ENCODE measurements at places on chromosomes 12 and 14.

DNA sequence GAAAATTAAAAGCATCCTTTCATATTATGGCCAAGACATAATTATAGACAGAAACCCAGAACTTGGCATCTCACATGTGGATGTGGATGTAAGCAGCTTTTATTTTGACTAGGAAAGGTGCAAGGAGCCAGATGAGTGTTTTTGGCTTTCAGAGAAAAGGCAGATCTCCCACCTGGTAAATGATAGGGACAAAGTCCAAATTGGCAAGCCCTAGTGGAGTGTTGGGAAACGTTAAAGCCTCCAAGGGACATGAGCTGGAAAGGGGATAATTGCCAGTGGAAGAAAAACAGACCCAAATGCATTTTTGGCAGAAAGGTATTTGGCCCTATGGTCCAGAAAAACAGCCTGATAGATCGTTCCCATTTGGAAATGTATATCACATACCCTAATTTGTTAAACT, 60.1 kb downstream of the KLHL28 start:
- DNase-seq, result no peak

GRCh38 chr12:93379326-93379980, 1.7 kb downstream of the NUDT4 start:
- no peak for DNase-seq

GRCh38 chr14:61557262-61557661, 138.1 kb upstream of the HIF1A start:
- no peak for DNase-seq

DNA sequence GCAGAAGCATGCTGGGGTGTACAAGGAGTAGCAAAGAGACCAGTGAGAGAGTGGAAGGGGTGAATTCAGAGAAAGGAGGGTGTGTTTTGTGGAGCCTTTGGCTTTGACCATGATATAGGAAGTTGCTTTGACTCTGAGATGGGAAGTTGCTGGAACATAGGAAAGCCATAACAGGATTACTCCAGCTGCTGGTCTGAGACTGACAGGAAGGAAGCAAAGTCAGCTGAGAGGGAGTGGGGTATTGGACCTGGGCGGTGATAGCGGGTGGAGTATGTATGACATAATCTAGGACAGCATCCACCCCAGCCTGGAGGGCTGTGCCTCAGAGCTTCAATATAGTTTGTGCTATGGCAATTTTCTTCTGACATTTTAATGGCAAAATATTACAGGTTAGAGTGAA, 324.4 kb downstream of the PDZRN4 start:
- no peak for DNase-seq

DNA sequence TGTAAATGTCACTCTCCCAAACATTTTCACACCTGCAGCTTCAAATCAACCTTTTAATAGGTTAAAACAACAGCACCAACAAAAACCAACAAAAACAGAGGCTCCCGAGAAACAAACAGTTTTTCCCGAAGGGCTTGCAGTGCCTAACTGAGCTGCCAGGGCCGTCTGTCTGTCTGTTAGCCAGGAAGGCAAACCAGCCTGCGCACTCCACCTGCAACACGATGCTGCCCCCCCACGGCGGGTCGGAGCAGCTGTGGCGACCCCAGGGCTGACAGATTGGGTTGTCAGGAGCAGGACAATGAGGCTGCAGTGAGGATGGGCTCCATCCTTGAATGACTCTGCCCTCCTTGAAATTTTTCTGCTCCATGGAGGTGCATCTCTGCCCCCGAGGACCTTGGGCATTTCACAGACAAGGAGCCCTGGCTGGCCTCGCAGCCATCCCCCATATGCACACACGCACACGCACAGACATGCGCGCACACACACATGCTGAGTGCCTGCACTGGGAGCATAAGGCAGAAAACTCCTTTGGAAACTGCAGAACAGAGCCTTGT, 2.6 kb downstream of the RTL1 start:
- peak; percentile 52 for DNase-seq

DNA sequence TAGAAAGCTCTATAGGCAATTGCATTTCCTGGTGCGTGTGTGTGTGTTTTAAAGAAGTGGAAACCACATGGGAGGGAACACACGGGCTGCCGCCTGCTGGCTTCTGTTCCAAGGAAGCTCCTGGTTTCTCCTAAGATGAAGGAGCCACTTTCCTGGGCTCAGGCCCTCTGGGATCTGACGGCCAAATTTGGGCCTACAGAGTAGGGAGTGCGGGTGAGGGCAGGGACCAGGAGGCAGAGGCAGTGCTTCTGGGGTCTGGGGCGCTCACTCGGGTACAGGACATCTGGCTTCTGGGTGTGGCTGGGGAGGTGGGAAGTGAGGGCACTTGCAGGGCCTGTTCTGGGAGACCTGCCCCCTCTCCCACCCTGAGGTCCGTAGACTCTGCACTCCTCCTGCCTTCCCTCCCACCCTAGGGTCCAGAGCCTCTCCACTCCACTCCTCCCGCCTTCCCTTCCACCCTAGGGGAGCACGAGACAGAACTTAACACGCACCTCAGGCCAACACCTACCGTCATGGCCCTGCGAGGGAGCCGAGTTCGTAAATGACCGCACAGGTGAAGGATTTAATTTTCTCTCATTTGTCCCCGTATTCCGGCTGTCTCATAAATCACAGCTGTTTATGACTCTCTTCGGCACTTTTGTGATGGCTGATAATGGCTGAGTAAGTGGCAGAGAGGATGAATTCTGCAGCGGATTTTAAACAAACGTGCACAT, 127.7 kb downstream of the KIF26A start:
- DNase-seq, result no peak

GRCh38 chr12:67419810-67420209, 150.7 kb downstream of the CAND1 start:
- no peak for DNase-seq

DNA sequence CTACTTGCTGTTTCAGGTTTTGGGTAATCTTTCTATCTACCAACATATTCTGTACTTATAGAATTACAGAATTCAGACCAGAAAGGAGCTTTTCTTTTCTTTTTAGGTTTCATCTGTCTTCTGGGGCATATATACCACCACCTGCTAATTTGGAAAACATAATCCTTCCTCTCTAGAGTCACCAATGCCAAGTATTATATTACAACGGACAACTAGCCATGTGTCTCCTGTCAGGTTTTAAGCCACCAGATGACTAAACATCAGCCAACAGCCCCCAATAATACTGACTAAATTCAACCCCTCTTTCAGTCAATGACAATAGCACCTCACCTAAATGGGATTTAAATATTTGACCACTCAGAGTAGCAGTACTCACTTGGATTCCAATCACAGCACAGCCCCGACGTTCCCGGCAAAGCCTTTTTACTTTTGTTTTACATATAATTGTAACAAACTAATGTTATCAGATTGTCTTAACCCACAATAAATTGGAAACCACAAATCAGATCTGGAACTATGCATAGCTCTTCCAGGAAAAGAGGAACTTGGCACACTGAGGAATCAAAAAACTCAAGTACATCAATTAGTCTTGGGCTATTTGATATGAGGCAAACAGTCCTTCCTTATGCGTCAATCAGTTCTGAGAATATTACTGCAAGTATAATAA, 13.5 kb downstream of the SLC11A2 start:
- no peak for DNase-seq

DNA sequence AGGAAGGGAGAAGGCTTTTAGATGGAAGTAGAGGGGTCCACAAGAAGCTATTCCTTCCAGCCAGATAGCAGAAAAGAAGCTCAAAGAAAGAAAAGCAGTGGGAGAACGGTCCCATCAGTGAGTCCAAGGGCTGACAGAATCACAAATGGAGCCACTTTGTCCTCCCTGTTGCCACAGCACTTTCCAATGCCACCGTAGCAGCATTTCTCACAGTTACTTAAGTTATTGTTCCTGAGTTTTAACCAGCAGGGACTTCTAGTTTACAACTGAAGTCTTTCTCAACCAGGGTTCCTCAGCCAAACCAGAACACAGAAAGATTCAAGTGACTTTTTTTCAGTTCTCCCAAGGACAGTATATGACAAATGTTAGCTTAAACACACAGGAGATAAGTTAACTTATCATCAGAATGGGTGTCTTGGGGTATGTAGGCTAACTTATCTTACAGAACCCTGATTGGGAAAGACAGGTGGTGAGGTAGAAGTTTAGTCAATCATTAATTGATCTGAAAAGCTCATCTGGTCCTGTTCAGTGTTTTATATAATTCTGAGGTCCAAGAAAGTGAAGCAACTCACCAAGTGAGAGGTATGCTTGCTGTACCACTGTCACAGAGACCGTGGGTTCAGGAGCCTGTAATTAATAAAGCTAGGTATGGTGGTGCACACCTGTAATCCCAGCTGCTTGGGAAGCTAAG, 7.0 kb downstream of the GATC start:
- DNase-seq, result no peak

DNA sequence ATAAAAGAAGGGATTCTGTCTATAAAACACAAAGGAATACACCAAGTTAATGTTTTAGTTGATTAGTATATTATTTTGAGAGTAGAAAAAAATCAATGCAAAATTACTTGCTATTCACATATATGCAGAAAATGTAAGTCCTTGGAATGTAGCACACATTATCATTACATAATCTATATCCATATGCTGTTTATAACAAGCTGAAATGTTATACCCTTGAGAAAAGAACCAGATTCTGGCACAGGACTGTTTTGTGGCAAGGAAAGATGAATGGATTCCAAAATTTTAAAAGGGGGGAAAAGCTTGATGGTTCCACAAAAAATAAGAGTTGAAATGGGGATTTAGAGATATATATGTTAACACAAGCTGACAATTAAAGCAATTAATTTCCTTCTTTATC, 153.6 kb downstream of the MSRB3 start:
- no peak for DNase-seq

DNA sequence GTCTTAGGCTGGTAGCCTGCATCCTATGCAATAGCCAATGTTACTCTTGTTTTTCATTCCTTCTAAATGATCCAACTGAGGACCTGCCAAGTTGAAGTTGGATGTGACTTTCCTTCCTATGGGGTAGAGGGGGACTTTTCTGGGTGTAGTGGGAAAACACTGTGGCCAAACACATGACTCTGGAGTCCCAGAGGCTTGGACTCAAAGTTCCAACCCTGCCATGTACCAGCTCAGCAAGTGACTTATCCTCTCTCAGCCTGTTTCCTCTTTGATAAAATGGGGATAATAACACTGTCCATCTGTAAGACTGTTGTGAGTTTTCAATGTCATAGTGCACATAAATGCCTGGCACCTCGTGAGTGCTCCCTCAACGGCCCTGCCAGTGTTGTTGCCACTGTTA, 97.0 kb downstream of the ZFP36L1 start:
- no peak for DNase-seq

DNA sequence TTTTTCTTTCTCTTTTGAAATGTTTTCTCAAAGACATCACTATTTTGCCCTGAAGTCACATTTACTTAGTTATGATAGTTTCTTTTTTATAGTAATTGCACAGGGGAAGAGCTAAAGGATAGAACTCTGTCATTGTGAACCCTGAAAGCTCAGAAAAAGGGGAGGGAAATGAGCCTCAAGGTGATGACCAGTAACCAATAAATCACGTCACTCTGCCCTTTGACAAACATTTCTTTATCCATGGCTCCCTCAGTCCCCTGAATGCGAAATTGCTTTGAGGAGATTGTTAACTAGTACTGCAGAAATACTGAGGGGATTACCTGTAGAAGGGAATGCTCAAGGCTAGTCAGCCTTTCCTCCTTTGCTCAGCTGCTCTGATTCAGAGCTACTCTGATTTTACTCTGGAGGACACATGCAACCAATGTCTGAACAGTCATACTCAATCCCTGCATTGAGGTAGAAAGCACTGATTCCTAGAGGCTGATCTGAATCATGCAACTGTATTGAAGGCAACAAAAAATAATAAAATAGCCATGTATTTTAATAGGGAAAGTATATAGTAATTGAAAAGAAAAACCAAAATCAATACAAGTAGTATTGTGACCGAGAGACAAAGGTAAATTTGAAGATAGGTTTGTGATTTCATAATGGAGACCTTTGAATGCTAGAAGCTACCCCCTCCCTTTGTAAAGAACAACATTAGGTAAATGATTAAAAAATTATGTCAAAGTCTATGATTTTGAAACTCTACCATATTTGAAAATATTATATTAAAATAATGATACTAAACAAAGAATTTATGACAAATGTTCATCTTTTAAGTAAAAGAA, 24.7 kb downstream of the SLCO1B1 start:
- no peak for DNase-seq

DNA sequence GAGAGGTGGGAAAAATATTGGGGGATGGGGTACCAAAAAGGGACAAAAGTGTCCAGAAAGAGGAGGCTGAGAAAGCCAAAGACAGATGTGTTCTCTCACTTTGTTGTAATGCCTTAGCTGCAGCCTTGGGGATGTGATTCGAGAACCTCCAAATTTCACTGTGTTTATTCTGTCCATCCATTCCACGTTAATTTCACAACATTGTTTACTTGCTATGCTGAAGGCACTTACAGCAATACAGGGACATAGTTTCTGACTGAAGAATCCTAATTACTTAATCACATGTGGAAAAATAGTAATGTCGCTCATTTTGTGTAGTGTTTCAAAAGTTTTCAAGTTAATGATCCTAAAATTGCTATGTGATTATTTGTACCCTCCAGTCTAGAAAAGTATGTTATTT, 146.2 kb upstream of the SLC38A2 start:
- DNase-seq, result no peak

DNA sequence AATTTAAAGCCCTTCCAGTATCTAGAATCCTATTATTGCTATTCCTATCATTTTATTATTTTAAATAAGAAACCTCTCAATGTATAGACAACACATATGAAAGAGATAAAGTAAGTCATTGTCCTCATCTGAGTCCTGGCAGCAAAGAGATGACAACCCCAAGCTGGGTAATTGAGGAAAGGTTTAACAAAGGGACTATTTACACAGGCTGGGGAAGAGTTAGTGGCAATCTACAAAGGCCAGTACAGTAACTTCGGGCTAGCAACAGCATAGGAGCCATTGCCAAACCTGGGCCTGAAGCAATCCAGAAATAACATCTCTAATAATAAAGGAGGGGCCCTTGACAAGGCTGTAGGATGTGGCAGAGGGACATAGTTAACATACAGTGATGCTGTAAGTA, 11.2 kb downstream of the PDE6H start:
- no peak for DNase-seq

- DNase-seq, result no peak
Measured at GRCh38 chr14:83162361-83162929, 1628.8 kb upstream of the SEL1L start.

- no peak for DNase-seq
Measured at GRCh38 chr14:59093902-59094301, 94.6 kb upstream of the DAAM1 start.

DNA sequence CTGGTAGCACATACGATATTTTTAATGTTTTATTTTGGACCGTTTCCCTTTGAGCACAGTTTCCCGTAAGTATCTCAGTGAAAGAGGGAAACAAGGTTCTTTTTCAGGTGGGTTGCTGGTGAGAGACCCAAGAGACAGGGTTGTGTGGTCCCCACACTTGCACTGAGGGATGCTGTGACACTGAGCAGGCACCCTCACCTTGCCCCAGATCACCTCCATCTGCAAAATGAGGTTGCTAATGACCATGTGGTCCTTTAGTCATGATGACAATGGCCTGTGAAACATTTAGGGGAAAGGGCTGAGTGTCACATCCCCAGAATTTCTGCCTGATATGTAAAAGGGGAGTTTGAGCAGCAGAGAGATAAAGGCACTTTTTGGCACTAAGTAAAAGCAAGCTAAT, 4.3 kb downstream of the CCND2 start:
- DNase-seq, result no peak

- no peak for DNase-seq
Measured at GRCh38 chr12:118986050-118986449, 4.7 kb downstream of the SRRM4 start.

- no peak for DNase-seq
Measured at GRCh38 chr12:94644141-94644979, 6.0 kb downstream of the TMCC3 start.

Measured in progenitor cell of endocrine pancreas (in vitro differentiated cells).